ENCODE measurements at places on chromosomes 12 and 14.

GRCh38 chr14:31269634-31270195 is 62.1 kb upstream of the HECTD1 start:
- no peak for DNase-seq

- no peak for DNase-seq
These were observed 63.8 kb downstream of the IRF2BPL start for GRCh38 chr14:76964695-76965094.

DNA sequence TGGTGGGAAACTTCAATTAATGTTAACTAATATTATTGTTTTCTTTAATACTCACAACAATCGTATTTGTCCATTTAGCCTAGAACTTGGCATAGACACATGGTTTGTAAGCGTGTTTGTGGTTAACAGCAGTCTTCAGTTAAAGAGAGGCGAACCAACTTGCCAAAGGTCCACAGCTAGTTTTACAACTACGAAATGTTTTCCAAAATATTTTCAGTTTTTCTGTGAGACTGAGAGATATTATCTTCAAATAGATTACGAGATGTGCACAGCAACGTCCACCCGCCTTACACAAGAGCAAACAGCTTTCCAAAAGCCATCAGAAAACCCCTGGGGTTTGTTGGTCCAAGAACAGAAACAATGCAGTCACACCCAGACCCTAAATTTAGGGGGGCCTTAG is 58.6 kb upstream of the RASSF3 start:
- DNase-seq = no peak

- no peak for DNase-seq
These were observed 27.4 kb upstream of the STON2 start for GRCh38 chr14:81427348-81428058.

- DNase-seq = no peak
These were observed 193.1 kb upstream of the DIO2 start for GRCh38 chr14:80404413-80404812.

- DNase-seq = no peak
These were observed 82.6 kb upstream of the ARHGAP5 start for GRCh38 chr14:31994391-31995033.

DNA sequence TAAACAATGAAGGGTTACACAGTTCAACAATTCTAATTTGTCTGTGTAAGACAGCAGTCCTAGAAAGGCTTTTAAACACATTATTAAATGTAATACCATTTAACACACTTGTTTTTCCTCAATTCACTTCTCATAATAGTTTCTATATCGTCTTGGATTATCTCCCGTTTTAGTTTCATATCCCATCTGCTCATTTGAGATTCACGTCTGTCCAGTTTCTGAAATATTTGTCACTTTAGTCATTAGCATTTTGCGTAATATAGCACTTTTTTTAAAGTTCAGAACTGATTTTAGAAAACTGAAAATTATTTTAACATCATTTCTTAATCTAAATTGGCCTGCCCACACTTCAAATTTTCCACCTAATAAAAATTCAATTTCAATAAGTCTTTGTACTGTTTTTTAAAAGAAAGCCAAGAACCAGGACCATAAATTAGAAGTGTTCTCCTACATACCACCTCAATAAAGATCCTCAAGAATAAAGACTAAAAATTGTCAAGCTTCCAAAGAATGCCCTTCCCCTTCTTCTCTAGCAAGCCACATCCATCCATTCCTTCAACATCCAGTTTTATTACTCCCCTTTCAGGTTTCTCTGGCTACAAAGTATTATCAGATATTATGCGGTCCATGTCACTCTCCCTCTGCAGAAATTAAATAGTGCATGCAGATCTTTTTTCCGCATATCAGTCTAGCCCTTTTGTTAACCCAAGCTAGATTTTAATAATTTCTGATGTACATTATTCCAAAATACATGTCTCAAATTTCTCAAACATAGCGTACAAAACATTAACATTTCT is 11.9 kb downstream of the MED13L start:
- no peak for DNase-seq

- DNase-seq = no peak
These were observed 581.1 kb upstream of the MGAT4C start for GRCh38 chr12:86837246-86837645.

DNA sequence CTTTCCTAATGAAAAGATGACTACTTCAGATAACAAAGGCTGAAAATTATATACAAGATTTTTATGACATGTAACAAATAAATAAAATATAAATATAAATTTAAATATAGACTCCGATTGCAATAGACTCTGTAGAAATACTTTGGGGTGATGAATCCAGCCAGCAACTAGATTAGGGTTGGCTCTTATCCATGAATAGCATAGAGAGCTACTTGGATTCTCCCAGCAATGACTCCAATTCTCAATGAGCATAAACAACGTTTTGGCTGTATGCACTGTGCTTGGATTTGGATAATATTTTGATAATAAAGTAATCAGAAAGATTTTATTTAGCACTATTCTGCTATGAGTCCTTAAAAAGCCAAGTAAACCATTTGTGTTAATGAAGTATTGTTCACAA is 58.0 kb upstream of the LRFN5 start:
- no peak for DNase-seq

DNA sequence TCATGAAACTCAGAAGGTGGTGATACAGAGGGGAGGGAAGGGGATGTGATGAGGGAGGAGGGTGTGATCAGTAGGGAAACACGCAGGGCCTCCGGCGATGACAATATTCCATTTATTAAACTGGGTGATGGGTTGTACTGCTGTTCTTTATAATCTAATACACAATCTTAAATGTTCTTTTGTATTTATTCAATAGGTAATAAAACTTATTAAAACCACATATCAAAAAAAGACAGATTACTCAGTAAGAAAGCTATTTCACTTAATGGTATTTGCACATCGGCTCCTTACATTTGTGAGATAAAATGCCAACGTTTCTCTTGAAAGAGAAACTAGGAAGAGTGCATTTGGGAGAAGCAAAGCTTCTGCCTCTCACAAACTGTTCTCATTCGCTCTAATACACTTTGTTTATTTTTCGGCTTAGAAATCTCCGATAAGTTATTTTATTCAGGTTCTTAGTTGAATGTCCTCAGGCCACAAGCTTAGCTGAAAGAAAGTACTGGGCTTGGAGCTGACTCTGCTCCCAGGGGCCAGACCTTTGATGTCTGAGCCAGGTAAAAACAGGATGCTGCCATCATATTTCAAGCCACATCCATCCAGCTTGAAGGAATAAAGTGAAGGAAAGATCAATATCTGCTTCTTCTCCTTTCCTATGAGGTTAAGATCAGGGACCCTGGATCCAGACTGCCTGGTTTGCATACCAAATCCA is 17.5 kb downstream of the STON2 start:
- no peak for DNase-seq

DNA sequence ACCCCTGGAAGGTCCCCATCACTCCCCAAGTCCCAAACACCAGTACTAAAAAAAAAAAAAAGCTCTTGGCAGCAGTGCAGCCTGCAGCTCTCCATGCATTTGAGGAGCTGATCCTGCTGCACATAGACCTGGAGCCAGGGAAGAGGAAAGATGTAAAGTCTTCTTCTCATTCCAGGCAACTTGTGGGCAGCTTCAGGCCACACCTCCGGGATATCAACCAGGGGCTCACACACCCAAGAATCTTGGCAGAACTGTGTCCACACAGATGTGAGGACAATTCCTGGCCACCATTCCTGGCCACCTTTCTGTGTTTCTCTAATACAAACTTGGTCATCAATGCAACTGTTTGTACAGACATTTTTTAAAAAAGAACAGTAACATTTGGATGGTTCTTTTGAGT is 72.7 kb downstream of the TMEM132C start:
- no peak for DNase-seq

DNA sequence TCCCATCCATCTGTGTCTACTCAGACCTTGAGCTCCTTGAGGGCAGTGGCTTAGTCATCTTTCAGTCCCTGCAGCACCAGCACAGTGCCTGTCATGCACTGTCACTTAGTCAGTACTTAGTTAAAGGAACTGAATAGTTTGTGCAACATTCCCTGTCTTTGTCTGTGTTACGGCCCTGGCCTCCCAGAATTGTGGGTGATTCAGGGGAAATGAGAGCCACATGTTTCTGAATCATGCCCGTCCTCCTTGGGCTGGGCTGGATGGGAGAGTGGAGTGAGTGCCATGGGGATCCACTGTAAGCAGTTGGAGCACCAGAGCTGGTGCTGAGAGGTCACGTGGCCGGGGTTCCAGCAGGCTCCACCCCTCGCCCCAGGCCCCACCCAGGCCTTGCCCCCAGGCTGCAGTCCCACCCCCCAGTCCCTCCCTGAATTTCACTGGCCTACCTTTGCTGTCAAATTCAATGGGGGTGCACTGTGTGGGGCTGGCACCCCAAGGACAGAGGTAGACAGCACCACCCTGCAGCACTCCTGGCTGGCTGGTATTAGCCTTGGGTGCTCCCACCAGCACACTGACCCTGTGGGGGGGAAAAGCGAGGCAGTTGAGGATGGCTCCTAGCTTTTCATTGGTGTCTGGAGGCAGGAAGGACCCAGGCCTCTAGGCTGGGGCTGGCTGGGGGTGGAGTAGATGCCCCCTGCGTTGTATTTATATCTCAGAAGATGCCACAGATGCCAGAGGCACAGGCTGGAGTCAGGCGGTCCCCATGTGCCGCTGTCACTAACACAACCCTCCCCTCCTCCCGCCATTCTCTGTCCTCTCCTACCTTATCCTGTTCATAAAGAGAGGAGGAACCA is 7.5 kb downstream of the ITGA5 start:
- DNase-seq = peak; percentile 42

- no peak for DNase-seq
These were observed 10.9 kb downstream of the KMT2D start for GRCh38 chr12:49049566-49050224.

GRCh38 chr12:15220451-15220850 is 766 bp downstream of the RERG start:
- no peak for DNase-seq

GRCh38 chr14:69270795-69271708 is 11.1 kb downstream of the GALNT16 start:
- DNase-seq = no peak

DNA sequence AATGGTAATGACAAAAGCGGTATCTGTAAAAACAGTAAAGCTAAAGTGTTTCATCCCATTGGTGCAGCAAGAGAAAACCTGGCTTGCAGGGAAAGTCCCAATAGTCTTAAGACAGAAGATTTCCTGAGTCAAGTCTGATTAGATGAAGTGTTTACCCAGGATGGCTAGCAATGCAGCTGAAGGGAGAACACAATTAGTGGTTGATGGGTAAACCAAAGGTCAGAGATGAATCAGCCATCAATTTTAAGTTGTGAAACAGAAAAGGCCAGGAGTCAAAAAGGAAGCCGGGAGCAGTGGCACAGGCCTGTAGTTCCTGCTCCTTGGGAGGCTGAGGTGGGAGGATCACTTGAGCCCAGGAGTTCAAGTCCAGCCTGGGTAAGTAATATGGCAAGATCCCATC is 52.6 kb downstream of the SEC23A start:
- no peak for DNase-seq

- no peak for DNase-seq
These were observed 146.8 kb downstream of the TMTC2 start for GRCh38 chr12:82833481-82833880.

GRCh38 chr12:110932046-110932445 is 11.7 kb upstream of the MYL2 start:
- DNase-seq = no peak

- DNase-seq = no peak
These were observed 9.5 kb downstream of the FANCM start for GRCh38 chr14:45145214-45145613.

DNA sequence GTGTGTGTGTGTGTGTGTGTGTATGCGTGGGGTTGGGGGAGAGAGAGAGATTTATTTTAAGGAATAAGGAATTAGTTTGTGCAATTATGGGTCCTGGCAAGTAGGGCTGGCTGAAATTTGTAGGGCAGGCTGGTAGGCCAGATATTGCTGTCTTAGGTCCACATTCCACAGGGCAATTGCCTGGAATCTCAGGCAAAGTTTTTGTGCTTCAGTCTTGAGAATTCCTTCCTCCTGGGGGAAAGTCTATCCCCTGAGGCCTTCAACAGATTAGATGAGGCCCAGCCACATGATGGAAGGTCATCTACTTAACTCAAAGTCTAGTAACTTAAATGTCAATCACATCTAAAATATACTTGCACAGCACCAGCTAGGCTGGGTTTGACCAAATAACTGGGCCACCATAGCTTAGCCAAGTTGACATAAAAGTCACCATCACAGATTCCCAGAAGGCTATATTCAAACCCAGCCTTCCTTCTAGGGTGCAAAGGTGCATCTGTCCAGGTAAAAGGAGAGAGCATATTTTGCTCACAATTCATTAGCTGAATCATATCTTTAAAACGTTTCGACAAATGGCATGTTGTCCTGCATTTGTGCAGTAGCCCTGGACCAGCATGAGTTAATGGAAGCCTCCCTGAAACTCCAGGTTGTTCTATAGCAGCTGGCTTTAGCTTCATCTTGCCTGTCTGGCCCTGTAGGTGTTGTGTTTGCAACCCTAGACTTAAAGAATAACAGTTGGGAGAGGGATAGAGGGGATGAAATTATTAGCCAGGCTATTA is 63.1 kb downstream of the C14orf132 start:
- no peak for DNase-seq

- no peak for DNase-seq
These were observed 30.2 kb upstream of the SRGAP1 start for GRCh38 chr12:63814146-63814772.

DNA sequence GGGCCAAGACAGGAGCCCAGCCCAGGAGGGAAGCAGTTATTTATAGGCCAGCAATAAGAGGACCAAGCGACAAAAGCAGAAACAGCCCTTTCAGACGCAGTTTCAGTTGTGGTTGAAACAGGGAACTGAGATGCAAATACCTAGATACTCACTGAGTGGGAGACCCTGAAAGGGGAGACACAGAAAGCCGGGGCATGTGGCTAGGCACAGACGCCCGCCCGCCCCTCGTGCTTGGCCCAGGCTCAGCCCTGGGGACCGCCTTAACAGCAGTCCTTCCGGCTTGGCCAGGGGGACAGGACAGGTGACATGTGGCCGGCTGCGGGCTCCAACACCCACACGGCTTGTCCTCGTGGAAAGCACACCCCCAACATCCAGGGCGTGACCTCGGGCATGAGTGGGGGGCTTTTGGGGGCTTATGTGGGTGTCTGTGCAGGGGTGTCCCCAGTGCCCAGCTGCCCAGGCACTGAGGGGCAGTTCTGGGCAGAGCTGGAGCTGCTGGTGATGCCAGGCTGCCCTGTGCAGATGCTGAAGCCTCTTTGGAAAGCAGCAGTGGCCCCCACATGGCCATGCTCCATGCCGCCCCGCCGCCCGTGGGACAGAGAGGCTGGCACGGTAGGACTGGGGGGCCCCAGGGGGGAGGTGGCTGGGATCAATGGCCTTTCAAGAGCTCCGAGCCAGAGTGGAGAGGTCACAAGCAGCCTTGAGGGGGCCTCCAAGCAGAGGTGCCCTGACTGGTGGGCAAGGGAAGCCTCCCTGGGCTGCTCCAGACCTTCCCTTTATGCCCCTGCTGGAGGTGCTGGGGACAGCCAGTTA is 2.1 kb downstream of the PLD4 start:
- peak; percentile 90 for DNase-seq

- DNase-seq = no peak
These were observed 235.2 kb downstream of the CACNA1C start for GRCh38 chr12:2288001-2288400.

- no peak for DNase-seq
These were observed 128.6 kb upstream of the PARP11 start for GRCh38 chr12:4001841-4002240.

GRCh38 chr12:98090731-98091130 is 424.7 kb upstream of the TMPO start:
- DNase-seq = no peak
